Stimulated activated CD8-positive, alpha-beta memory T cell treated with anti-CD3 and anti-CD28 coated beads, Interleukin-4, amount 100 ng/mL, for 48 hours (primary cell): ENCODE measurements at places on chromosomes 2 and 18.

DNA sequence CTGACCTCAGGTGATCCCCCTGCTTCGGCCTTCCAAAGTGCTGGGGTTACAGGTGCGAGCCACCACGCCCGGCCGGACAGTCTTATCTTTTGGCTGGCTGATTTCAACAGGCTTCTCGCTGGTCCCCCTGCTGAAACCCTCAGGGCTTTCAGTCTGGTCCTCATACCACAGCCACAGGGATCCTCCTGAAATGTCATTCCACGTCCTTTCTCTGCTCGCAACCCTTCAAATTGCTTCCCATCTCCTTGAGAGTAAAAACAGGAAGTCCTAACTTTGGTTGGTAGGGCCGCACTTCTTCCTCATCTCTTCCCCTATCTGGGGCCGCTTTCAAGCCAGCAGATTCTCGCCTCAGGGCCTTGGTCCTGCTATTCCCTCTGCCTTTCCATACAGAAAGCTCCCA lies 1.4 kb upstream of the CAB39 start:
- no peak for DNase-seq

DNA sequence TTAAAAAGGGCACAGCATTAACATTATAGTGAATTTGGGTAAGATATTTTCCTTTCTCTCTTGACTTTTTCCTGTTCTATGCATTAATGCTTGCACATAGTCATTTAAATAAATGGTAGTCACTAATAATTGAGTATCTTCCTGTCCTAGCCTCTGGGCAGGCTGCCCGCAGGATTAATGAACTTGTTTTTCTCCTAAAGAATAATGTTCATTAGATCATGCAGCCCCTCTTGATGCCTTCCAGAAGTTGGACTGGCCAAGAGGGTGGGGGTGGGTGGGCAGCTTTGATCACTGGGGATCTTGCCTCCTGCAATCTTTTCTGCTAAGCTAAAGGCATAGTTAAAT lies 514.5 kb upstream of the CDH2 start:
- DNase-seq: no peak

DNA sequence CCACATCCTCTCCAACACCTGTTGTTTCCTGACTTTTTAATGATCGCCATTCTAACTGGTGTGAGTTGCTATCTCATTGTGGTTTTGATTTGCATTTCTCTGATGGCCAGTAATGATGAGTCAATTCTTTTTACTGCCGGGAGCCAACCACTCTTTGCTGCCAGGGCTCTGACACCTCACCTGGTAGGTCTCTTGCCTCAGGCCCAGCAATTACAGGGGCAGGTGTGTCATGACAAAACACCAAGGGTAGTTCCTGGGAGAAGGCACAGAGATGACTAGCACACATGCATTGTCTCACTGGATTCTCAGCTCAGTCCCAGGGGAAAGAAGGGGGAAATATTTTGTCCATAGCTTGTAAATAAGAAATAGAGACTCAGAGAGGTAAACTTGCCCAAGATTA lies 122.3 kb downstream of the CHST9 start:
- DNase-seq: no peak

- DNase-seq: no peak
These were observed 96.8 kb downstream of the DIS3L2 start for GRCh38 chr2:232058063-232058877.

- DNase-seq: no peak
These were observed 434.6 kb upstream of the NXPH2 start for GRCh38 chr2:139214801-139215200.

GRCh38 chr2:173279527-173279868 lies 75.2 kb upstream of the CDCA7 start:
- no peak for DNase-seq

GRCh38 chr2:45812011-45812500 lies 160.6 kb downstream of the PRKCE start:
- no peak for DNase-seq

DNA sequence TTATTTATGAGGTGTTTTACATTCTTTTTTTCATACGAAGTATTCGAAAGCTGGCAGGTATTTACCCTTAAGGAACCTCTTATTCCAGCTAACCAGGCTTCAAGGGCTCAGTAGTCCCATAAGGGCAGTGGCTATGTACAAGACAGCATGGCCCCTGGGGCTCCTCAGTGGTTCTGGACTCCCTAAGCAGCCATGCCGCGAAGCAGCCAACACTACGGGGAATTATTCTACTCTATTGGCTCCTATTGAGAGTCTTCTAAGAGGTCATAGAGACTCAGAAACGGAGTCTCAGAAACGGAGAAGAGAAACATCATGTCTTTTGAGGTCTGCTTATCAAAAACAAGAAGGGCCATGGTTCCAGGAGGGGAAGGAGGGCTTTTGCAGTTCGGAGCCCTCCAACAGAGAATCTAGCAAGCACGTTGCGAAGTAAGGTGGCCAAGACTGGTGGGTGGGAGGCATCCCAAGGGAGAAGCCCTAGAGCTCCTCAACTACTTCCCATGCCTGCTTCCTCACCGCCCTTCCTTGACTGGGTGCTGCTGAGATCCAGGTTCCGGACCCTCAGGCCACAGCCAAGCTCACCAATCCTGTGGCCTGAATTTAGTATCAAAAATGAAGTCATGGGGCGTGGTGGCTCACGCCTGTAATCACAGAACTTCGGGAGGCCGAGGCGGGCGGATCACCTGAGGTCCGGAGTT lies 109.7 kb downstream of the INO80D start:
- no peak for DNase-seq

GRCh38 chr2:32738939-32739338 lies 111.1 kb downstream of the TTC27 start:
- no peak for DNase-seq

DNA sequence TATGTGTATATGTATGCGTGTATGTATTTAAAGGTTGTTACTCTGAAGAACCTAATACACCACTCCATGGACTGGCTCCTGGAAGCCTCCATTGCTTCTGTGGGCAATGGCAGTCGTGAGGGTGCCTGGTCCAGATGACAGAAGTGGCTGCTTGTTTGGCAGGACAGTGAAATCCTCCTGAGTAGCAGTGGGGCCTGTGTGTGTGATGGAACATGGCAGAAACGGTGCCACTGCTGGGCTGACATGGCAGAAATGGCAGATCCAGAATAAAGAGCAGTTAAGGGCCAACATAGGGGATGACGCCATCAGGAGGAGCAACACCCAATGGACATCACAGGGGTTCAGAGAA lies 6.1 kb upstream of the CPLX4 start:
- DNase-seq: no peak

DNA sequence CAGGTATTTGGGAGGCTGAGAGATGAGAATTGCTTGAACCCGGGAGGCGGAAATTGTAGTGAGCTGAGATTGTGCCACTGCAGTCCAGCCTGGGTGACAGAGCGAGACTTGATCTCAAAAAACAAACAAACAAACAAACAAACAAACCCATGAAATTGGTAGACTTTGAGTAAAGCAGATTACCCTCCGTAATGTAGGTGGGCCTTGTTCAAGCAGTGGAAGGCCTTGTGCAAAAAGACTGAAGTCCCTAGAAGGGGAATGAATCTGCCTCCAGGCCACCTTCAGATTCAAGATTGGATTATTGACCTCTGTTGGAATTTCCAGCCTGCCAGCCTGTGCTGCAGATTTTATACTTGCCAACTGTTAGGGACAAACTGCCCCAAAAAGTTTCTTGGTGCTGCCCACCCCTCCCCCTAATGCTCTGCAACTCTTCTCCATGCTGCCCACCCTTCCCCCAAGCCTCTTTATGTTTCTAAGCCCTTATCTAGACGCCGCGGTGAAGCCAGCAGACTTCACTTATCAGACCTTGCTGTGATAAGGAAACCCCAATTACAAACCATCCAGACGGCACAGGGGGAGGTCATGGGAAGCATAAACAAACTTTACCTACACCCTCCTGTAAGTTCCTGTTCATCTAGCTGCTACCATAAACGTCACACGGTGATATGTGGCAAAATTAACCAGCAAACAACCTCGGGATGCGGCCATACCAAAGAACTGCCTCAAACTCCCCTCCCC lies 17.0 kb downstream of the CYP27A1 start:
- DNase-seq: no peak

- no peak for DNase-seq
These were observed 58.3 kb downstream of the EML4 start for GRCh38 chr2:42227491-42227890.

DNA sequence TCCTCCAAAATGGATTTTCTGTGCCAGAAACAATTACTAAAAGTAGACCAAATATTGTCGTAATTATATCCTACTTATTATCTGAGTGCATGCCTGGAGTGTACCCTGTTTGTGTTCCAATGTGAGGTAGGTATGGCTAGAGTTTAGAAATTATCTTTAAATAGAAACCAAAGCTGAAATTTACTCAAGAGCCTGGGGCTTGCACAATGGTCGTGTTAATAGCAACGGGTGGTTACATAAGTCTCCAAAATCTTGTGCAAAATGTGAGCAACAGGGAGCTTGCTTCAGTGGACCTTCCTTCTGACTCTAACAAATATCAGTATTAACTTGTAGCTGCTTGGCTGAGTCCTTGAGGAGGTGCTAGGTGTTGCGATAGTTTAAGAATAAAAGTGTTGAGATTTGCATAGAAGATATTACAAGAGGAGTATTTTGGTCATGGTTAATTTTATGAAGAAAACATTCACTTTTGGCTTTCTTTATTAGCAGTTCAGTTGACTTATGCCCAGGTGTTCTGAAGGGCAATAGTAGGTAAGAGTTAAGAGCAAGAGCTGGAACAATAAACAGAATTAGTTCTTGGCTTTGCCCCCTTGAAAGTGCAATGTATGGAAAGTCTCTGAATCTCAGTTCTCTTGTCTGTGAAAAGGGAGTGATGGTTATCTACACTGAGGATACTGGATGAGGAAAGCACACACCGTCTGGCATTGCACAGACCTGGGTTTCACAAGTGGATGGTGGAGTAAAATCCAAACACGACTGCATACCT lies 4.6 kb downstream of the CXCR4 start:
- DNase-seq: no peak

DNA sequence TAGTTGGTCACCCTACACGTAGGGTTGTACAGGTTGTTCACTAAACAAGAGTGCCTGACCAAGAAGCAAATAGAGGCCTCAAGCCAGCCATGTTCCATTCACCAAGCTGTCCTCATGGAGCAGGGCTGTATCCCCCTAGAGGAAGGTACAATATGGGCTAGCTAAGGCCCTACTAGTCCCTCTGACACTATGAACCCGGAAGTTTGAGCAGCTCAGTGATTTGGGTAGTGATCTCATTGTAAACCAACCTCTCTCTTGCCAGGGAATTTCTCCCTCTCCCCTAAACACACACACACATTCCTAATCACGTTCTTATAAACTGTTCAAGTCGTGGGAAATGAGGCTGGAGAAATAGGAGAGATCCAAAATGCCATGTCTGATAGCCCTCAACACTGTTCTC lies 6.7 kb upstream of the CYS1 start:
- DNase-seq: no peak

DNA sequence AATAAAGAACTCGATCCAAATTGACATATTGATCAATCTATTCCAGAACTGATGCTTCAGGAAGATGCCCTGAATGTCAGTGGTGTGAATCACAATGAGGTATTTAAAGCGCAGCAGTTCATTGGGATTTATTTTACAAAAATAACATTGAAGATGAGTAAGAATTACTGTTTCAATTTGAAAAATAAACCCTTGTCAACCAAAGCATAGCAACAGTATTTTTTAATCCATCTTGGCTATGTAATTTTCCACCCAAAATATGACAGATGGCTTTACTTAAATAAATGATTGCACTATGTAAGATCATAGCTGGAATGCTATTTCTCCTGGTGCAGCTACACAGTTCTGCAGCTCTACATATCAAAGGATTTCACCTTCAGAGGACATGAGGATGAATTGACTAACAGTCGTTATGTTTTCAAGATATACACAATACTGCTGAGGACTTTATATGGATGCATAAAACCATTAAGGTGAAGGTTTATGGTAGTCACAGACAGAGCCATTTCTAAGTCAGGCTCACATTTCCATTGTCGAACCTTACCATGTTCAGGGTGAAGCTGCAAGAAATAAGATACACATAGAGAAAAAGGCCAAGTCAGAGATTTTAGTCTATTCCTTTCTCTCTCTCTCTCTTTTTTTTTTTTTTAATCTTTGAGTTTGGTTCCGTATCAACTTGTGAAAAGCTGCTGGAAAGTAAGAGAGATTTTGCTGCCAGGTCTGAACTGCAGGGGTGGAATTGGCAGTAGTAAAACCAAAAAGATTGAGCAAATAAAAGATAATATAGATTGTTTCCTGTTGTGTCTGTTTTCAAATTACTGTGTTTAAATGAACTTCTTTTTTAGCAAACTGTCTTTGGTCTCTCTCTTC lies 398.0 kb upstream of the CDH20 start:
- DNase-seq: no peak
